ENCODE measurements at places on chromosomes 5 and 9.

- DNase-seq, result no peak
Measured at GRCh38 chr9:130983970-130984369, 25.0 kb upstream of the LAMC3 start.

DNA sequence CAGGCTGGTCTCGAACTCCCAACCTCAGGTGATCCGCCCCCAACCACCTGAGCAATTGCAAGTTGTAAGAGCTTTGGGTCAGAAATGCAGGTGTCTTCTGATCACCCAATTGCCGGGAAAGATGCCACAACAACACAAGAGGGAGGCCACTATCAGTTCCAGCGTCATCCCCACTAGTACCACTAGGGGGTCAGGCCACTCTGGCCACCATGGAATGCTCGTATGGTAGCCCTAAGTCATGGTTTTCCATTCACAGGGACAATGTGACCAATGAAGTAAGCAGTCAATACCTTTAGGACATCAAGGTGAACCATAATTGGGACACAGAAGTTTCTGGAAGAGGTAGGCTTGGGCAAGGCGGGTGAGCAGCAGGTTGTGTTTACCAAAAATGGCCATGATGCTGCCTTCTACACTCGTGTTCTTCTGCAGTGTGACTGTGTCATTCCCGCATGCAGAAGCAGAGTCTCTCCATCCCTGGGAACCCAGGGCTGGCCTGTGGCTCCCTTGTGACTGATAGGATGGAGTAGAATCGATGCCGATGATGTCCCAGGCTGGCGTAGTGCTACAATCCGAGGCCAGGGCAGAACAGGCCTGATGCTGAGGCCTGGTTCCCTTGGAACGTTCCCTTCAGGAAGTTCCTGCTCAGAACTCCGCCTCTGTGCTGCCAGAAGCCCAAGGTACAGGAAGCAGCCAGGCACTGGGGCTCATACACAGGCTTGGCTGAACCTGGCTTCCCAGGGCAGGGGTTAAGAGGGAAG lies 42.2 kb upstream of the ANKRD33B start:
- DNase-seq, result no peak

DNA sequence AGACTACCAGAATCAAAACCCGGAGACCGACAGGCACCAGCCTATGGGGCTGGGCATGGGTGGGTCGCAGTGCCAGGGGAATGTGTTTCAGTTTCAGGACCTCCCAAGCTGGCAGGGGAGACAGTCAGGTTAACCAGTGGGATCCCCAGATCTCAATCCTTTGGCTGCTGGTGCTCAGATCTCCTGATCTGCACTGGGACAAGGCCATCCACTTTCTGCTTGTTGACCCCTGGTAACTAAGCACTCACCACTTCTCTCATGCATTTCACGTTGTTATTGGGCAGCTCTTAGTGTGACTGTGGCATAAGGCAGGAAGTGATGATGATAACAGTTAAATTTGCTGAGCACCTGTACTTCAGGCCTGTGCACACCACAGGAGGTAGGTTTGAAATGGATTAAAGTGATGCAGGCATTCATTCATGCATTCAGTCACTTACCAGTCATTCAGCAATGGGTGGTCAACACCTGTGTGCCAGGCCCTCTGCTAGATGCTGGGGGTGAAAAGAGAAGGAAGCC lies 42.1 kb upstream of the STXBP1 start:
- DNase-seq, result no peak

DNA sequence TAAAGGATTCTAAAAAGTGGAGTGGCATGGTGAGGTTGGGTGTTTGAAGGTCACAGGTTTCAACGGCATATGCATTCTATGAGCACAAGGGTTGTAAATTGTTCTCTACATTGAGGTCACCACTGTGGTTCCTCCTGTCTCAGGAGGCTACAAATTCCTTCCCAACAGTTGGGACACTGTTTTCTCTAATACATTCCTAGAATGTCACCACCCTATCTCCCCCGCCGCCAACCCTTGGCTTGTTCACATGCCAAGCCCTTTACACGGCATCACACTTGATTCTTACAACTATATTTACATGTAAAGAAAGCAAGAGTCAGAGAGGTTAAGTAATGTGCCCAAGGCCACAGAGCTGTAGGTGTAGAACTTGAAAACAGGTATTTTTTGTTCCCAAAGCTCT lies 315.1 kb downstream of the RAB3C start:
- no peak for DNase-seq

DNA sequence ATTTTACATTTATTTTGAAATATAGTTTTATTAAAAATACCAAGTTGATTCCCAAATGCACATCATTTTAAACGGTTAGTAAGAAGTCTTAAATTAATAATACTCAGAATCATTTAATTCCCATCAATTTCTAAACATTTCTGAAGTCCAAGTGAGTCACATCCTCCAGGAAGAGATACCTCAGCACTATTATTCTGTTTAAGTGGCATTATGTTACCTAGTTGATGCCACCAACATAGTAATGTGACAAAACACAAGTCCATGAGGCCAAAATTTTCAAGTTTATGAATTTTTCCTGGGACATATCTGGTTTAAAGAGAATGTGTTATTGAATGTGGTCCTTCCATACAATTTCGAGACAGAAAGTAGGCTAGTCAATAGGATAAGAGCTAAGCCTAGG lies 1348.3 kb upstream of the CDH9 start:
- no peak for DNase-seq

- DNase-seq, result no peak
Measured at GRCh38 chr5:62729675-62730074, 151.1 kb downstream of the LRRC70 start.

DNA sequence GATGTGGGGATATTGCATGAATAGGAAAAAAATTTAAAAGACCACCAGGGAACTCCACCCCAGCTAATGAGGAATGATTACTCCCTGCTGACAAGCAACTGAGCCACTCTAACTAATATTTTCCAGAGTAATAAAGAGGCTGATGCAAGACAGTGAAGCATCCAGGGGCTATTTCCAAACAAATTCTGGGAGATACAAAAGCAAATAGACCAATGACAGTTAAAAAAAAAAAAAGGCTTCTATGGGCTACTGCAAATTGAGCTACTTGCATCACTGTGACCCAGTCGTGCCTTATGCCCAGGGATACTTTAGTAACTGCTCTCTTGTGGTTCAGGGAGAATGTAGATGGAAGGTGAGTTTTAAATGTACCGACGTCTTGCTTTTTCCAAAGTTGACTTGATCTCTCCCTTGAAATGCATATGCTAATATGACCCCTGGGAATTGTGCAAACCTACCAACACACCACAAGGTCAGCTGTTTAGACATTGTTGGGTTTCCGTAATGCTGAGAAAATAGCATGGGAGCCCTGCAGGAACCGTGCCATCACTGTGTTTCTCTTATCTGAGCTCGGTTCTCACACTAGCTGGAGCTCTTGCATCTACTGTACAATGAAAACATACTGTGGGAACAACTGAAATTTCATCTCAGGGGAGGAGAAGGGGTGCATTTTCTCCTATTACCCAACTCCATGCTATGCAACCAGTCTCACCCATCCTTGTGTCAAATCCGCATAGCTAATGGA lies 250.6 kb upstream of the MAP3K1 start:
- peak; percentile 29 for DNase-seq

- DNase-seq, result no peak
Measured at GRCh38 chr5:127804886-127805426, 101.8 kb downstream of the CCDC192 start.

DNA sequence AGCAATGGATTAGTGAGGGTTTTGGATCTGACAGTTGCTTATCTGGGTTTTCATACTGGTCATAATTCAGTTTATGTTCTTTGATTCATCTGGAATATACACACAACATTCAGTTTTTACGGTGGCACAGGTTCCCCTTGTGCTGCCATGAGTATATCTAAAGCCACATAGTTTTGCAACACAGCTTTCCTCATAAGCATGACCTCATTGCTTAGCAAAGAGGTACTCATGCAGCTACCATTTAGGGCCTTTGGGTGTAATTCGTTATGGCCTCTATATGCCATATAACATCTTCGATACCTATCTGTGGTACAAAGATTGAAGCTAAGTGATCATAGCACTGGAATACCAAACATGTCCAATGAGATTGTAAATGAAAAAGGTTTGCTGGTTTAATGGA lies 2.9 kb upstream of the RBM22 start:
- no peak for DNase-seq

DNA sequence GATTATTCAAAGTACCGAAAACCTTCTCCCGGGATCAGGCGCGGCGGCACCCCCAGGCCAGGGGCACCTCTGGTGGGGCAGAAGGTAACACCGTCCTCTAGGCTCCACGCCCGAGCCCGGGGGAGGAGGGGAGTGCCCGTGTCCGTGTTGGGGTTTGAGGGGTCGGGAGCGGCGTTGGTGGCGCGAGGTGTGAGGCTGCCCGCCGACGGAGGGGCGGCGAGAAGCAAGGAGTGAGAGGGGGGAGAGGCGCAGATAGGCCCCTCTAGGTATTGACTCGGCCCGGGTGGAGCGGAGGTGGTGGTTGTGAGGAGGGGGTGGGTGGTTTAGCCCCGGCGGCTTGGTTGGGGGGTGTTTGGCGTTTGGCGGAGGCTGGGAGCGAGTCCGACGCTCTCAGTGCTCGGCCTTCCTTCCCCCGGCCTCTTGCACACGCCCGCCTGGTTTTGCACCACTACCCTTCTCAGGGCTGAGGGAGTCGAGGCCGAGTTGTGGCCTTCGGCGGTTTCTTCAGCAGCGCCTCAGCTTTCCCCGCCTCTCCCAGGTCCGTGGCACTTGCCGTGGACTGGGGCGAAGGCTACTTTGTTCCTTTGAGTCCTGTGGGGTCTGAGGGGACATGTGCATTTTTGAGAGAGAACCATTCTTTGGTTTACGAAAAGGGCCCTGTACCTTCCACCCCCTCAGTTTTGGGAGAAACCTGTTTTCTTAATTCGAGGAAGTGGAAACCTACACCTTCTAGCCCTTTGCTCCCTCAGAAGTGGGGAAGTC lies 450 bp downstream of the GPBP1 start:
- DNase-seq, result no peak

DNA sequence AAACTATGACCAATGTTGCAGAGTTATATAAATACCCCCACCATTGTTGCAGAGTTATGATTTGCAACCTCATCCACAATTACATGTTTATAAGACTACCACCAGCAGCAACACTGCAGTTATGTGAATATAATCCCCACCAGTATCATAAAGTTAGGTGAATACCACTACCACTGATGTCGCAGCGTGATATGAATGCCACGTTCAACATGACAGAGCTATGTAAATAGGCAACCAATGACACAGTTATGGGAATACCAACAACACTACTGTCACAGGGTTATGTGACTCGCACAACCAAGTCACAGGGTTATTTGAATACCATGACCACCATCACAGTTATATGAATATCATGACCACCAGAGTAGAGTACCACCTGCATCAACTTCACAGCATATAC lies 63.9 kb downstream of the SHC3 start:
- no peak for DNase-seq

- DNase-seq, result no peak
Measured at GRCh38 chr5:172565455-172565854, 75.6 kb upstream of the NEURL1B start.

GRCh38 chr9:29625292-29625731 lies 2052.0 kb upstream of the C9orf72 start:
- no peak for DNase-seq

DNA sequence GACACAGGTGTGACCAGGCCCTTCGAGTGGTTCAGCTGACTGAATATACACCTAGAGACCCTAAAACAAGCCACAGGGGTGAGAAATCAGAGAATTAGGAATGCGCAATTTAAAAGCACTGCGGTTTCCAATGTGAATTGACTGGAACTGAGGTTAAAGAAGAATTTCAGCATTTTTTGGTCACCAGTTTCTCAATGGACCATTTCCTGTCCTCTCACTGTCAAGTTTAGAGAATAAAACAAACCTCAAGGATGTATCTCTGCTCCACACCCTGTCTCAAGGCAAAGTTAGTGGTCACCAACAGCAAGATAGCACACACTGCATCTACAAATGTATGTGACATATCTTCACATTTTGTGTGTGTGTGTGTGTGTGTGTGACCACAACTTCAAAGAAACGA lies 143.8 kb upstream of the MAP3K1 start:
- DNase-seq, result no peak

- DNase-seq, result no peak
Measured at GRCh38 chr9:116134975-116135374, 18.6 kb upstream of the PAPPA start.

- no peak for DNase-seq
Measured at GRCh38 chr9:78552802-78553201, 255.9 kb downstream of the PSAT1 start.

- peak; percentile 89 for DNase-seq
Measured at GRCh38 chr9:75866273-75866871, 24.1 kb upstream of the PCSK5 start.

- peak; percentile 81 for DNase-seq
Measured at GRCh38 chr9:92645041-92645440, 24.9 kb downstream of the IPPK start.

DNA sequence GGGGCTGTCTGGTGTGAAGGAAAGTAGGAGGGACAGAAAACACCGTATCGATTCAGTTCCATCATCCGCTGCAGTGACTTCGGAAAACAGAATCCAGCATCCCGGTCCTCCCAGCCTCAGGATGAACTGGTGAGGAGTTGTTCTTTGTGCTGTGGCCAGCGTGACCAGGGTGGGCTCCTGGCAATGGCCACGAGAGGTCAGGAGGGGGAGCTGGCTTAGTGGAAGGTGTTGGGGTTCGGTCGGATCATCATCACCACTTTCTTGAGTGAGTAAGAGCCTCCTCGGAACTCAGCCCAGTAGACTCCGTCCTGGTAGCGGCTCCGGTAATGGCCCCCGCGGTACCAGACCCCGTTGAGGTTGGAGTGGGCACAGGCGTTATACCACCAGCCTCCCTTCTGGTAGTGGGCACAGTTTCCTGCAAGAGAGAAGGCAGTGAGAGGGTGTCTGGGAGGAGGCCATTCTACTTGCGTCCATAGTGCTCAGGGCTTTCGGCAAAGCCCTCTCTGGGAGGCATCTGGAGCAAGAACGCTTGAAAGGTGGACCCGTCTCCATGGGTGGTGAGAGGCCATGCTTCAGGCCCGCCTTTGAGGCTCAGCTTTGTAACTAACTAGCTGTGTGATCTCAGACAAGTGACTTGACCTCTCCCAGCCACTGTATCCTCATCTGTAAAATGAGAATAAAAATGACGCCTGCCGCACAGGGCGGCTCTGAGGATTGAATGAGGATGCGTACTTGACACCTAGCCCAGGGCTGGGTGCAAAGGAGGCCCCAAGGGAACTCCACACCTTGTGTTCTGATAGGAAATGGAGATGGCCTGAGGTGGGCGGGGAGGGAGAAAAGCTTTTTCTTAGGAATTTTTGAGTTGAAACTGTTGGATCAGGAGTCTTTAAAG lies 33.5 kb downstream of the ANGPTL2 start:
- no peak for DNase-seq

GRCh38 chr5:65037831-65038815 lies 269.4 kb downstream of the CWC27 start:
- DNase-seq, result no peak

- DNase-seq, result no peak
Measured at GRCh38 chr9:81549500-81550206, 139.7 kb downstream of the TLE1 start.

GRCh38 chr9:132575005-132575609 lies 7.3 kb upstream of the BARHL1 start:
- no peak for DNase-seq

GRCh38 chr5:20609126-20609525 lies 621.1 kb upstream of the CDH18 start:
- DNase-seq, result no peak
